ENCODE measurements at places on chromosomes 1 and 21.

DNA sequence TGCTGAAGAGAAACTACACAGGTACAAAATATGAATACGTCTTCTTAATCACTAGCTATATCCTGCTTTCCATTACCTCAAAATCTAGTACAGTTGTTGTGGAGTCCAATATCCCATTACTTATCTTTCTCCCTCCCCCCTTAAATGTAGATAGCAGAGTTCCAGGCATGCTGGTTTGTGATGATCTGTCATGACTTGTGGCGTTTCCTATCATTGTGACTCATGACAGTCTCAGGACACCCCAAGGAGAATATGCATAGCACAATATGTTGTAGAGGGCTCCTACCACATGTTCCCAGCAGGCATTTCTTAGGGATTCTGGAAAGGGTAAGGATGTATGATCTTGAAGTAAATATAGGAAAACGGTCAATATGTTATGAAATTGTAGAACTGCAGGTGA is 206.9 kb downstream of the USH2A start:
- DNase-seq, result no peak

GRCh38 chr1:116417678-116418077 is 44.6 kb downstream of the ATP1A1 start:
- no peak for DNase-seq

GRCh38 chr1:235336903-235337302 is 8.5 kb downstream of the GGPS1 start:
- DNase-seq, result no peak

DNA sequence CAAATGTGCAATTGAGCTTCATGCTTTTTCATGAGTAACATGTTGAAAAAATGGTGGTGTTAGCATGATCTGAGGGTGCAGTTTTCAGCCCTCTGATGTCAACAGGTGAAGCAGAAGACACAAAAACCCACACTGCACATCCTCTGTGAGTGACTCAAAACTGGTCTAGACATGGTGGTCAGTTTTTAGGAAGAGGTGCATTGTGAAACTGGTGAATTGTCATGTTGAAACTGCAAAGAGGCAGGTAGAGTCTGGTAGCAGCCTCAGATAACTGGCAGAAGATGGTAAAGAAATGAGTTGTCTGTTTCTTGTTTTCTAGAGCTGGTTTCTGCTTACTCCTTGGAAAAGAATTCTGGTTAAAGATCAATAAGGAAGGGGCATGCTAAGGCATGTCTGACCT is 97.3 kb upstream of the HMCN1 start:
- no peak for DNase-seq

- no peak for DNase-seq
Measured at GRCh38 chr1:167297222-167298214, 76.8 kb downstream of the POU2F1 start.

GRCh38 chr1:59674595-59674994 is 140.2 kb upstream of the HOOK1 start:
- no peak for DNase-seq

- no peak for DNase-seq
Measured at GRCh38 chr1:8866792-8867415, 11.6 kb downstream of the ENO1 start.

DNA sequence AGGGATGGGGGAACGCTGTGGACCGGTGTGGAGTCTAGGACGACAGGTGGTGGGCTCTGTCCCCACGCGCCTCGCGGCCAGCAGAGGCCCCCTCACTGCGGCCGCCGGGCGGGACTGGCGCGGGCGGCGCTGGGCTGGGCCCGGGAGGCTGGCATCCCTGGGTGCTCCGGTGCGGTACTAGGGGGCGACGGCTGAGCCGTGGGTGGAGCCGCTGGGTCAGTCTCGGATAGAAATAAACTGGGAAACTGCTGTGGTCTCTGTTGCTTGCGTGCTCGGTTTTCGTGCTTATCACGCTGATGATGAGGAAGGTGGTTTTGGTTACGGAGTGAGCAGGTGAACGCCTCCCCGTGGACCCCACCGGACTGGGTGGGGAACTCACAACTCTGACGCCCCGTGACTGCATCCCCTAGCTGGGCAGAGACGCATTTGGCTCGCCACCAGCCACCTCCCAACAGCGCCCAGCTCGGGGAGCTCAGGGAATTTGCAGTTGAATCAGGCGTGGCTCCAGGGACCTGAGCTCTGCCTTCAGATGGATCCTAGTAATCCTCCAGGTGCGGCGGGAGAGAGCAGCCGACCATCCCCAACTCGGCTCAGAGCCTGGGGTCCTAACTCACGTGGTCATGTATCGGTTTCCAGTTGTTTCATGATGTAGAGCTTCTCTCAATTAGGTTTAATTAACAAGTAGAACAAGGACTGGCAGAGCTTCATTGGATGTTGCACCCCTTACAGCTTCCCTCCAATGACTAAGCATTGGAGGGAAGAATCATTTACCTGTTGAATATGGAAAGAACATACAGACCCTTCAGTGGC is 32.1 kb downstream of the HSD17B7 start:
- DNase-seq, result no peak

DNA sequence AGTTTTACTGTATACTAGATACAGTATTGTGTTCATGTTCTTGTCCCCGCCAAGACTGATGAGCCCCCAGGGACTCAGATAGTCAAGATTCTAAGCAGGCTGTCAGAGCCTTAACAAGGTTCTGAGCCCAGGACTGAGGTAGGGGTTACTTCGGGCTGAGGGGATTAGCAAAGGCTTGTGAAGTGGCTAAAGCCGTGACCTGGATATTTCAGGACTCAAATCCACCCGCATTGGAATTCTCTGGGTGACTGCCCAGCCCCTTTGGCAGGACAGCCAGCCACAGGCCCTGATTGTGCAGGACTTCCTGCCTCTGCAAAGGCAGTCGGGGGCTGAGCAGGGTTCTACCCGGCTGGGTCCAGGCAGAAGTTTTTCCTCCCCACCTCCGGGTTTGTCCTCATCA is at the start of gene PLA2G5:
Gene PLA2G5, plus strand, starts transcription at position 321 of the 400 bp plus-strand sequence. CDS start 14,637 bp downstream, outside the sequence.
- DNase-seq, result no peak

DNA sequence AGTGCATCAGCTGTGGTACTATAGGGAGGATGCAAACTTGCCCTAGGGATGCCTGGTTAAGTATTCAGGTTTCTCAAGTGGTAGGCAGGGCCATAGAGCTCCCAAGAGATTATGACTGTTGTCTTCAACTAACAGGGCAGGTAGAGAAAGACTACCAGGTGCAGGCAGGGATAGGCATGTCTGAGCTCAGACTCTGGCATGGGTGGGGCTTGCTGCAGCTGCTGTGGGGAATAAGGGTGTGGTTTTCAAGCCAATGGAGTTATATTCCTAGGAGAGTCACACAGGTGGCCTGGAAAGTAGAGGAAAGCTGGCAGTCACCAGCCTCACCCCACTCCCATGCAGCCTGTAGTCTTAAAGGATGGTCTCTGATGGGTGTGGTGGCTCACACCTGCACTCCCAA is 673.4 kb upstream of the ADGRL4 start:
- peak; percentile 16 for DNase-seq

DNA sequence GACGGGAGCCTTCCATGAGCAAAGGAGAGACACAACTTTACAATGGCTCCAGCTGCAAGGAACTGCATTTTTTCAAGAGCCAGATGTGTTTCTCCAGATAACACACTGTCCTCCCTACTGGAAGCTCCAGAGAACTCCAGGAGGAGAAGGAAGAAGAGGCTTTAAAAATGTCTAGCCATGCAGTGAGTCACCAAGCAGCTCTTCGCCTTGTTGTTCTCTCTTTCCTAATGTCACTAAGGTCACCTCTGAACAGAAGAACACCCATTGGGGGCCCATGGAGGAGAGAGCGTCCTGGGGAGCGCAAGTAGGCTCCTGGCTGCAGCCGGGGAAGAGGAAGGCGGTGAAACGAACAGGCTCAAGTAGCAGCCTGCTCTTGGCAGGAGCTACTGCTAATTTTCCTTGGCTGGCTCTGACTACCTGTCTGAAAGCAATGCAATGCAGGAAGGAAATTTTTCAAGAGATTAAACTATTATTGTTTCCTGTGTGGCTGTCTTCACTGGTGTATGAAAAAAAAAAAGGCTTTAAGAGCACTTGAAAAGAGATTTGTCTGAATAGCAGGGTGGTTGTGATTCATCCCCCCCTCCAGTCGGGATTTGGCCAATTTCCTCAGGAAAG is 321.9 kb downstream of the SETD4 start:
- no peak for DNase-seq

DNA sequence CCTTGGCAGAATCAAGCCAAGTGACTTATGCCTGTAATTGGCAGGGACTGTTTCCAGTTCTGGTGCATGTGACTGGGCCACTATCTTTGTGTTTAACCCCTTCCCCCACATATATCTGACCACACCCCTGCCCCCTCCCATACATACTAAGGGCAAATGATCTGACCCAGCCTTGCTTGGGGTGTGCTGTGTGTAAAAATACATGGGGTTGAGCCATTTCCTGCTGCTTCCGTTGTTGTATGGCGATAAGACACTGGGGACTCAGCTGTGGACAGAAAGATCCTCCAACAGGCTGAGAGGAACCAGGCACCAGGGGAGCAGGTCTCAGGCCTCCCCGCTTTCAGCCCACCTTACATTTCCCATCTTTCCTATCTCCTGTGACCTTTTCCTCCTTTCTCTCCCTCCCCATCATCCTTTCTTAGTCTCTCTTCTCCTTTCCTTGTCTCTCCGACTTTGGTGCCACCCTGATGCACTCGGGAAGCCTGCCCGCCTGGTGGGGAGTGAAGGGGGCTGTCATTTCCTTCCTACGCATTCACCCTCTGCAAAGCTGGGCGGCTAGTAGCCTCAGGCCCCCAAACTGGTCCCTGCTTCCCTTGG is 39.7 kb downstream of the TMCC2 start:
- DNase-seq, result no peak

DNA sequence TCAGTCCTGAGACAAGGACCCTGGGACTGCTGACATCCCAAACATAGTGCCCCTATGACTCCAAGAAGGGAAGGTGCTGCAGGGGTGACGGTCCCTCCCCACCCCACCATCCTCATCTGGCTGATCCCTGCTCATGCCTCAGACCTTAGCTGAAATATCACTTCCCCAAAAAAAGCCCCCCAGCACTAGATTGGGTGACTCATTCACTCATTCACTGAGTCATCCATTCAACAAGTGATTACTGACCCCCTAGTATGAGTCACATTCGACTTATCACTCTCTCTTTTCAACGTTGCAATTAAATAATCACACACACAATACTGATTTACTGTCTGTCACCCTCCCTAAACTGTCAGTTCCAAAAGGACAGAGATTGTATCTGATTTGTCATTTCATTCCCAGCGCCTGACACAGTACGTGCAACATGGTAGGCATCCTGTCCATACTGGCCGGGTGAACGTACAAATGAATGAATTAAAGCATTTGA is 48.6 kb downstream of the HIVEP3 start:
- no peak for DNase-seq

GRCh38 chr1:239184561-239185244 is 201.7 kb upstream of the CHRM3 start:
- DNase-seq, result no peak

DNA sequence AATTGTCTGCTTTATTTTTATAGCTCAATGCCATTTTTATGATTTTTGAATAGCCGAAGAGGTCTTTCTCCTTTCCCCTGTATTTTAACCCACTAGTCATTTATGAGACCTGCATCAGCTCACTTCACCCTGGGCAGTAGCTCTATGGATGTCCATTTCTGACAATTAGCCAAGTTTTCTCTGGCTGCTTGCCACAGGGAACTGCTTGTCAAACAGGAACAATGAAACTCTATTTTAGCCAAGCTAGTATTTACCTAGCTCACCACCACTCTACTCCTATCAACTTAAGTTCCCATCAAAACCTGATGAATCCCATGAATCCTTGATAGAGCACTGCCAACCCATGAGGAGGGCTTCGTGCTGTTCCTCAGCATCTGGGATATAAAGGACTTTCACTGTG is 406.7 kb downstream of the RWDD3 start:
- no peak for DNase-seq

GRCh38 chr1:54095546-54096226 is 42.3 kb downstream of the TCEANC2 start:
- no peak for DNase-seq

- DNase-seq, result no peak
Measured at GRCh38 chr1:183653876-183654451, 848 bp upstream of the APOBEC4 start.

- DNase-seq, result no peak
Measured at GRCh38 chr1:206953626-206954025, 7.4 kb upstream of the PIGR start.

DNA sequence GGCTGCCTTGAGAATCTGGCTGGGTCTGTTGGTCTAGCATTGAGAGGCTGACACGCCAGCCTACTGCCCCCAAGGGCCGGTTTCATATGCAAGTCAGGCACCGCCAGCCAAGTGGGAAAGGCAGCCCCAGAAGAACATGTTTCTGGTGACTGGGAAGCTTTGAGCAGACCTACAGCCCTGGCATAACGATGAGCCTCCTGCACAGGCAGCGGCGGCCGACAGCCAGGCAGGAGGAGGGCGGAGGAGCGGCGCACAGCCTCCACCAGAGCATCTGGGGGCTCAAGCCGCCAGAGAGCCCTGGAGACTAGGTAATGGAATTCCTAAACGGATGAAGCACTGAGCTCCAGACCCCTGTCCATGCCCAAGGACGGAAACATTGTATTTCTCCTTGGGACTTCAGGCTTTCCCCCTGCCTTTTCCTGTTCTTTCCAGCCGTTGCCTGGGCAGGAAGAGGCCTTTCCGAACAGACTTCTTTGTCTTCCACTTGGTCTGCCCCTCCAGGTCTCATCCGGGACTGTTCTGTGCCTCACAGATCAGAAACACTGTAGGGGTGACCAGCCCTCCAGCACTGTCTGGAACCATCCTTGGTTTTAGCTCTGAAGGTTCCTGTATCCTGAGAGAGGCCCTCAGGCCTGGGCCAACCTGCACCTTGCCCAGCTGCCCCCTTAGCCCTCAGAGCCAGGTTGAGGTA is 59.5 kb downstream of the IRF2BP2 start:
- DNase-seq, result peak; percentile 54

- no peak for DNase-seq
Measured at GRCh38 chr1:107246775-107247345, 106.0 kb downstream of the NTNG1 start.

DNA sequence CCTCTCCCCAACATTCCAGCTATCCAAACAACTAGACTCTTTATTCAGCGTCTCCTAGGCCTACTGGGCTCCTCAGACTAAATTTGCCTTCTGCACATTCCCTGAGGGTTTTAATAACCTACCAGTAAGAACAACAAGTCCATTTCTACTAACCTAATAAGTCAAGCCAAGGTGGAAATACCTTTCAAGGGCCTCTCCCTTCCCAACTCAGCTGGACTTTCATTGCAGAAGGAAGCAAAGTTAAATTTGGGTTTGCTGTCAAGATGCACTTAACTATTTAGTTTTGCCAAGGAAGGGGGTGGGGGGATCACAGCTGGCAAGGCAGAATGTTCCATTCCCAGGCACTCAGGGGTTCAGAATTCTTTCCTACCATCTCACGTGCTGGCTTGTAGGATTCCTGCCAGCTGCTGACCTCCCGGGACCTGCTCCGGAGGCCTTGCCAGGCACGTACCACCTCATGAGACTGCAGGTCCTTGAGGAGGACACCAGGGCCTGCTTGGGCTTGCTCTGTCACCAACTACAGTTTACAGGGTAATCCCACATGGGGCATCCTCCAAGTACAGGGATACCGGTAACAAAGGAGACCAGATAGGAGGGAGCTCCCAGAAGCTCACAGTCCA is 29.8 kb downstream of the SLC30A1 start:
- no peak for DNase-seq

- no peak for DNase-seq
Measured at GRCh38 chr1:8382608-8383505, 64.9 kb downstream of the SLC45A1 start.

GRCh38 chr1:8191474-8191873 is 126.4 kb upstream of the SLC45A1 start:
- no peak for DNase-seq

GRCh38 chr1:63774617-63775417 is 1.0 kb downstream of the ROR1 start:
- peak; percentile 79 for DNase-seq
